ENCODE measurements at places on chromosomes 12 and 14.
A peak's percentile ranks its signal among the peaks of the same experiment; 100 is the strongest.

DNA sequence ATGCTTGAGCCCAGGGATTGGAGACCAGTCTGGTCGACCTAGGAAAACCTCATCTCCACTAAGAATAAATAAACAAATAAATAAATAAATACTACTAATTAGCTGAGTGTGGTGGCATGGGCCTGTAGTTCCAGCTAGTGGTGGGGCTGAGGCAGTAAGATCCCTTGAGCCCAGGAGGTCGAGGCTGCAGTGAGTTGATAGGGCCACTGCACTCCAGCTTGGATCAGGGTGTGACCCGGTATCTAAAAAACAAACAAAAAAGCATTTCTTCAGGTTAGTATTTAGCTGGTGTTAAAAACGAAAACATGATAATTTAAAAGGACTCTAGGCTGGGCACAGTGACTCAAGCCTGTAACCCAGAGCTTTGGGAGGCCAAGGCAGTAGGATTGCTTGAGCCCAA is 1.2 kb upstream of the FGD4 start:
- no peak for DNase-seq

DNA sequence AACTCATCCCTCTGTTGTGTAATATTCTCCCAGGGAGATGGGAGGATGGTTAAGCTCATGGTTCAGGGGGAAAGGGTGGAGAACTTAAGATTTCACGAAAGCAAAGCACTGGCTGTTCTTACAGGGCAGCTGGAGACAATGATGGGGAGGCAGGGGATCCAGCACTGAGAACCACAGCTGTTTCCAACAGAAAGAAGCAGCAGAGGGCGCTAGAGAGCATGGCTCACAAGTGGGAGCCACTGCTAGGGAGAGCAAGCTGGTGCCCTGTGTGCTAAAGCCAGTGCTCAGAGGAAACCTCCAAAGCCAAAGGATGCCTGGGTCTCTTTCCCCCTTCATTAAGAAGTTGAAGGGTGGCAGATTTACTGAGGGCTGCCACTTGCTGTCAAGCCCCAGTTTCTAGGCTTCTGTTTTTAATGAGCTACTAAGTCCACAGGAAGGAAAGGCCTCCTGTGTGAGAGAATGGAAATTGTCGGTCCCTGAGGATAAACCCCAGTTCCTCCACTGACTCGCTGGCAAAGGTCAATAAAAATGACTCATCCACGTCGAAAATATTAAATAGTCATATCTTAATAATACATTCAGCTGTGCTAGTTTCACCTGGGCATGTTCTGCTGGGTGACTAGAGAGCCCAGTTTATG is 199.7 kb downstream of the ANO2 start:
- DNase-seq, result peak; percentile 9

DNA sequence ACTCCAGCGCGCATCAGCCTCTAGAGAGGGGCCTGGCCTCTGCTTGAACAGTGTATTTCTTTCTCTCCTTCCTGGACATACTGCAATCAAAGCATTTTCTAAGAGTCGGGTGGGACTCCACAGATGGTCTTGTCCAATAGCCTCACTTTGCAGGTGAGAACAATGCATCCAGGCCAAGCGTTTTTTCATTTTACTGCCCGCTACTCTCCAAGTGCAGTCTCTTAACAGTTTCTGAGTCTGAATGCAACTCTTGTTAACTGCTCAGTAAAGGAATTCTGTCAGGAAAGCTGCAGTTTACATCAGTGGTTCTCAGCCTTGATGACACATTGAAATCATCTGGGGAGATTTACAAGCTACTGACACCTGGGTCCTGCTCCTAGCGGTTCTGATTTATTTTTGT is 57.0 kb downstream of the IRF2BPL start:
- DNase-seq, result no peak

DNA sequence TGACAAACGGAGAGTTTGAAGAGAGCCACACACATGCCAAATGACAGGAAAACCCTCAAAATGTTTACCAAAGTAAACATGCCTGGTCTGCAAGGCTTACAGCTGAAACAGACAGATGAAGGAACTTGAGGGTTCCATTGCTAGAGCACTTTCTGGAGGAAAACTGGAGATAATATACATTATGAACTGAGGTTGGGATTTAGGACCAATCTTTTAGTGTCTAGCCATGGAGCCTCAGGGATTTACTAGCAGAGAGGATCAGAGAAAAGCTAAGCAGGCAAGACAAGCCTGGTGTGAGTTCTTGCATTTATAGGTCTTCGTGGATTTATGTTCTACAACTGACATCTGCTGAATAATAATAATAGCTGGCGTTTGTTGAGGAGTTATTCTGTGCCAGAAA is 205.3 kb downstream of the AEBP2 start:
- DNase-seq, result no peak

- DNase-seq, result no peak
These were observed 29.0 kb downstream of the FBXW8 start for GRCh38 chr12:116939734-116940133.

DNA sequence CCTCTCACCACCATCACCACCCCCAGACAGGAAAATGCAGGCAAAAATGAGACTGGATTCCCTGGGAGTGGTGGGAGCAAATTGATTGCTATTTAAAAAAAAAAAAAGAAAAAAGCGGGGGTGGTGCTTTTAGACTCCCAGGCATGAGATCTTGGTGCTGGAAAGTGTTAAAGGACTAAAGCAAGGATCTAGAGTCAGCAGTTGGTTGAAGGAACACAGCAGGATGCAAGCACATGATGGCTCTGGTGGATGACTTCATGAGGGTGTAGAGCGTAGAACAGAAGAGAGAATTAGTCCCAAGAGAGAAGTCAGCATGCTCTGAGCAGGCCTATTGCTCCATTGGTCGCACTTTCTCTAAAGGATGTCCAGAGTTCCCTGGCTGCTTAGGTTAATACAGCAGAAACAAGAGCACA is 183.8 kb upstream of the HMGA2 start:
- no peak for DNase-seq

GRCh38 chr12:39365364-39366001 is 77.4 kb downstream of the KIF21A start:
- DNase-seq, result no peak

DNA sequence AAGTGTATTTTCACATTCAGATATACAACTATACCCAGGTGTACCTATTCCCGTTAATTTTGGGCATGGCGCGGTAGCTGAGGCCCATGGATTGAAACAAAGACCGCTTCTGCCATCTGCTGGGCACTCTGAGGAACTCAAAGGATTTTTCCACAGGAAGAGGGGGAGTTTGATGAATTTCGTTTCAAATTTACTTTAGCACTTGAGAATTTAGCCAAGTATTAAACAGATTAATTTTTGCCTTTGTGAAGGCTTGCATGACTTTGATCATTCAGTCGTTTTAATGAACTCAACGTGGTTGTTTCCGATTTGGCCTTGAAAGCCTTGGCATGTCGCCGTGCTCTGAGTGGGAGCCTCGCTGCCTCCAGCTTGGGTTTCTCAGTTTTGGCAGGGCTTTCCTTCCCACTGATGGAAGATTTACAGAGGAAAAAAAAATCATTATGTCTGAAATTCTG is 153.2 kb upstream of the DDHD1 start:
- DNase-seq, result peak; percentile 34

DNA sequence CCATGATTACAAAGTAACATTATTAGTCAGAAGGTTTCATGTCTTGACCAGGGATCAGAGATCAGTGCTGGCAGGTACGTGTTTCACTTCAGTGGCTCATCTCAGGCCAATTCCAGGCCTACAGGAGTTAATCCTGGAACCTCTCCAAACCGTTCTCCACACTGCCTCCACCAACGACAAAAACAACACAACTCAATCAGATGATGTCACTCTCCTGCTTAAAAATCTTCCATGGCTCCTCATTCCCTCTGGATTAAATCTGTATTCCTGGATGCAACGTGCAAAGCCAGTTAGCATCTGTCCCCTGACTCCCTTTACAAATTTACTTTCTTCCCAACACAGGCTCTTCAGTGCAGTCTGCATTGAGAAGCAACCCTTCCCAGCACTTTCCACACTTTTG is 34.3 kb upstream of the TXNRD1 start:
- no peak for DNase-seq

GRCh38 chr12:29314416-29314815 is 66.6 kb downstream of the ERGIC2 start:
- DNase-seq, result no peak
